ENCODE measurements at places on chromosomes 5 and 9.

- peak; percentile 88 for DNase-seq
These were observed 164.6 kb downstream of the CARTPT start for GRCh38 chr5:71883742-71884103.

DNA sequence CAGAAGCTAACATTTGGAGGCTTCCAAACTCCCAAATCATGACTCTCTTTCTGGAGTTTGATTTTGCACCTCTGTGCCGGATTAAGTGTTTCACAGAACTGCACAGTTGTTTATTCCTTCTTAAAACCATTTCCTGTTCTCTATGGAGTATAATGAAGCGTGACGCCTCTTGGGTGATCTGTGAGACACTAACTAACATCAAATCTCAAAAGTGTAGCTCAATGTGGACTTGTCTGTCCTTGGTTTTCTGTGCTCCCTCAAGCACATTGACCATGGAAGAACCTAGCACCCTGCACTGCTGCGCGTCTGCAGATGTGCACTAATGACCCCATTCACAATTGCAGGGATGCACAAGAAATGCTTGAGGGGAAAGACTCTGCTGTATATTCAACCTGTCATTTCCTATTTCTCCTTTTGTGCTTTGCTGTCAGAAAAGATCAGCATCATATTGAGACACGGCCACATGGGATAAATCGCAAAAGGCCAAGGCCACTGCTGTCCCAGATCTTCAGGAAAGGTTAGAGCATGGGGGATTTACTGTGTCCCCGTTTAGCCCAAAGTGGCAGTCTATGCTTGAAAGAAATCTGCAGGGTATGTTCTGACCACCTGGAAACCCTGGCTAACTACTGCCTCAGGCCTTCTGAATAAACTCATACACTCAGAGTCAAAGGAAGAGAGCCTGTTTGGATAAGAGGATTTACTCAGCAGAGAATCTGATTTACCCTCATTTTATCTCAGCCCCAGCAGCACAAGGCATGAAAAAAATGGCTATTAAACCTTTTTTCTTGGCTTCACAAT lies 109.6 kb downstream of the BAAT start:
- DNase-seq: no peak

DNA sequence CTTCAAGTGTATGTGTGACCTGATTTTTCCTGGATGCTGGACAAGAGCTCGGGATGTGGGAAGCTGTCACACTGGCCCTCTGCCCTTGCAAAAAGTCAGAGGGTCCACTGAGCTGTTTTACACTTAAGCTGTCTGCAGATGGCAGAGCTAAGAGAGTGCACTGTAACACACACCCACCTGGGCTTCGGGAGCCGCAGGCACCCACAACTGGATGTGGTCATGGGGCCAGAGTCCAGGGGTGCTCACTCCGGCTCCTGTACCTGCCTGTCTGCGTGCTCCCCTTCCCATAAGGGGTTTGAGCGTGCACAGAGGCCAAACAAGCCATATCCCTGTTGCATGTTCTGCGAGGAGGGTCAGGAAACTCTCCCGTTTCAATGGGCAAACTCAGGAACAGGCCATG lies 82.5 kb downstream of the LRRC70 start:
- no peak for DNase-seq

- no peak for DNase-seq
These were observed 165.0 kb upstream of the MPDZ start for GRCh38 chr9:13444245-13445102.

- peak; percentile 23 for DNase-seq
These were observed 2.2 kb upstream of the GNPDA1 start for GRCh38 chr5:142014911-142015584.

DNA sequence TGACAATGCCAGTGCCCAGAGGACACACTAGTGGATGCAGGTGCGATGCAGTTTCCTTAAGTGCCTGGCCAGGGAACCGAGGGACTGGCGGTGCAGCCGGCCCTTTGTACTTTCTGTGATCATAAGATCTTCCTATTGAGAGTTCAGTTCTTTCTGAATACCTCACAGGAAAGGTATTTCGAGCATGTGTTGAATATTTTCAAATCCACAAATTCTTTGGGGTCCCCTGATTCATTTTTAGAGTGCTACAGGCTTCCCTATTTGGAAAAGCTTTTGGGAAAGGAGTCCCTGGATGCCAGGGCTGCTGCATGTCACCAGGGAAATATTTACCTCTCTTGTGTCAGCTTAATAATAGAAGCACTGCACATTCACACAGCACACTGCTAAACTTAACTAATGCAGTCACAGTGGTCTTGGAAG lies 281.5 kb downstream of the GADD45G start:
- no peak for DNase-seq

DNA sequence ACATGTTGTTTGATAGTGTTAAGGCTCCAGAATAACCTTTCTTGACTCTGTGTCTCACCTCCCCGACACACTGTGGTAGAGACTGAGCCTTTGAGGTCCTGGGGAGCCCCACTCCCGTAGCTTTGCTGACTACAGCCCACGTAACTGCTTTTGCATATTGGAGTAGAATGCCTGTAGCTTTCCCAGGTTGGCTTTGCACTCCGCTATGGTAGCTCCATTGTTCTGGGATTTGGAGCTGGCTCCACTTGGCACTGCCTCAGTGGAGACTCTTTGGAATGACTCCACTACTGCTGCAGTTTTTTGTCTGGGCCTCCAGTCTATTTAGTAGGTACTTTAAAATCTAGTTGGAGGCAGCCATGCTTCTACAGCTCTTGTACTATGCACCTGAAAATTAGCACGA lies 56.2 kb upstream of the ANXA1 start:
- no peak for DNase-seq

DNA sequence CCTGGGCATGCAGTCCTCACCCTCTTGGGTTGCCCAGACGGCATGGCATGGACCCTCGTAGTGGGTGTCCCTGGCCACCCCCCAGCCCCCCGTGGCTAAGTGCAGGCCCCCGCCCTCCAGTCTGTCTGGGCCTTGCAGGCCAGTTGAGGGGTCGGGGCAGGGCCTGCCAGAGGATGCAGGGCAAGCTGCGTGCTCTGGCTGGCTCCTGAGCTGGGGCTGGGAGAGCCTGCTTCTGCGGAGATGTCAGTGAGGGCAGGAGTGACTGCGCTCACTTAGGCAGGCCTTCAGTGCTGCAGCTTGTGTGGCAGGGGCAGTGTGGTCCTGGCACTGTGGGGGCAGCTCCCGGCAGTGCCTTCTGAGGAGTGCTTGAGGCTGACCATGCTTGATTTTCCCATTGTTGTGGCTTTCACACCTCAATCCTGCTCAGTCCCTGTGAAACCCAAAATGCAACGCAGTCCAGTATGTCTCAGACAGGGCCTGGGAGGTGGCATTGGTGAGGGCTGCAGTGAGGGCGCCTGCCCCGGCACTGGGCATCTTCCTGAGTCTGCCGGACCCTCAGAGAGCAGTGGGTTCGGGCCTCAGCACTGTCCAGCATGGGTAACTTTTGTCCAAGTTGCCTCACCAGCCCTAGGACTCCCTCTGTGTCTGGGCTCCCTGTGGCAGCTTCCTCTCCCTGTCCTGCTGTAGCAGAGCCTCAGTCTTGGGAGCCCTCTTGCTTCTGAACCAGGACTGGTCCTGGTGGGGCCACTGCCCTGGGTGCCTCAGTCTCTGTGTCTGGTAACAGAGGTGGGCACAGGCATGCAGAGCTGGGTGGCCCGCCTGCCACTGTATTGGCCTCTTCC lies 93.0 kb downstream of the PHF2 start:
- no peak for DNase-seq

GRCh38 chr9:116465576-116466270 lies 221.4 kb upstream of the TRIM32 start:
- DNase-seq: no peak

DNA sequence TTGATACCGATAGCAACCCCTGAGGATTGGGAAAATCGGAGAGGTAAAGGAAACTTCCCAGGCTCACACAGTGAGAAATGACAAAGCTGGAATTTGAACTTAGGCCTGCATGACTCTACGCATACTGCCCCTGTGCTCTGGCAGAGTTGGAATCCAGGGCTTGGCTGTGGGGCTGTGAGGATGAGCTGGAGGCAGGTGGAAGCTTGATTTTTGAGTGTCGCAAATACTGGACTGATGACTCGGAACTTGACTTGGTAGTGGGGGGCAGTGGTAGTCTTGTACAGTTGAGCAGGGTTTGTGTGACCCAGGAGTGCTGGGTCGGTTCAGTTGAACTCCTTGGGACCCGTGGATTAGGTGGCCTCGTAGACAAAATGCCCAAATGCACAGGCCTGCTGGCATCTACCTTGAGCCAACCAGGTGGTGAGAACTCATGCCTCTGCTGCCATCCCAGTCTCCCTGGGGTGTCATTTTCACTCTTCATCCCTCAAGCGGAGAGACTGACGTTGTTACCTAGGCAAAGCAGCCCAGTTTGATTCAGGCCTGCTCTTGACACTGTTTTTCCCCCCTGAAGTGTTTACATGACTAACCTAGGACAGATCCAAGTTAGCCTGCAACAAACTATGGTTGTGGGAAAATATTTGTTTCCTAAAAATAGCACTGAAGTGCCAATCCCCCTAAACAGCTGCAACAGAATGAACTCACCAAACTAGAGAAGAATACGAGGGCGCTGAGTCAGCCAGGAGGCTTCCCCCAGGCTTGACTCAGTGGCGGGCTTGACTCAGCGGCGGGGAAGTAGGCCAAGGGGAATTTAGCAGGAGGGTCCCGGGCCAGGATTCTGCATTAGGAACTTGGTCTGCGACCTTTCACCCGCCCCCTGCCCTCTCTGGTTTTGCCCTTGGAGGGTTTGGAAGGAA lies 45.7 kb upstream of the ORM1 start:
- DNase-seq: no peak

GRCh38 chr5:120055858-120056257 lies 408.2 kb upstream of the PRR16 start:
- peak; percentile 19 for DNase-seq

GRCh38 chr9:6686396-6686795 lies 40.9 kb upstream of the GLDC start:
- no peak for DNase-seq

DNA sequence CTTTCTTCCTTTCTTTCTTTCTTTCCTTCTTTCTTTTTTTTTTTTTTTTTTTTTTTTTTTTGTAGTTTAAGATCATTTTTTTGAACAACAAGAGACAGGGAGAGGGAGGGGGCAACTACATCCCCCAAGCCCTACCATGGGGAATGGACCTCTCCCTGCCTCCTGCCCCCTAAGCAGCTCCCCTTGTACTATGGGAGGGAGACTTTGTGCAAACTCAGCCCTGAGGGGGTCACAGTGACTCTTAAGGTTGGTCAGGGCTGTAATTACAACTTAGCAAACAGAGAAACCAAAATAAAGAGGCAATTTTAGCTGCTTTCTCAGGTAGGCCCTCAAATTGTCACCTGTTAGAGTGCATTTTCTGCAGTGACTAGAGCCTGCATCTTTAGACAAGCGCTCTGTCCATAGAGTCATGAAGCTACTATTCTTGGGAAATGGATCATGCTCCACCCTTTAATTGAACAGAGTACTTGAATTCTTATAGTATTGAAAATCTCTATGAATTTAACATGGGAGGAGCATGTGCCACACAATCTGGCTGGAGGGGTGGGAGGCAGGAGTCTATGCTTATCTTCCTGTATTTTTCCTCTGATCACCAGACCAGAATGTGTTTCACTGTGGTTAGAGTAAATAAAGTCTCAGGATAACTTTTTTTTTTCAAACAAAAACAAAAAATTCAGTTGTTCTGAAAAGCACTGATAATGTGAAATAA lies 24.3 kb upstream of the PIK3R1 start:
- DNase-seq: no peak
